ENCODE measurements at places on chromosomes 1 and 21.

GRCh38 chr1:229058729-229059128 is 212.2 kb upstream of the RAB4A start:
- DNase-seq = no peak

- DNase-seq = no peak
Measured at GRCh38 chr1:202593845-202594244, 116.4 kb downstream of the SYT2 start.

GRCh38 chr1:219173434-219173757 is 282 bp upstream of the LYPLAL1 start:
- DNase-seq = no peak

DNA sequence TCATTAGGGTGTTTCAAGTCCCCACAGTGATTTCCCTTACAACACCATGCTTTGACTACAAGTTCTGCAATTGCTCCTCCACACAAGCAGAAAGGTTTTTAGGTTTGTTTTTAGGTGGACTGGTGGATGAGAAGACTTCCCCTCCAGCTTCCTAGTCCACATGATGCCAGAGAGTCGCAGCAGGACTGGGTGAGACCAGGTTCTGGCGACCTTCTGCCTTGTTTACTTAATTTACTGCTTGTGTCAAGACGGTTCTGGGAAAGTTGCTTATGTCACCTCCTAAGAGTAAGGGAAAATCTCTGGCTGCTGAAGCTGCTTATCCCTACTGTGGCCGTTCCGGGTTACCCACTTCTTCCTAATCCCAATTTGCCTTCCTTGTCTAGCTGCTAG is 76.4 kb downstream of the GLUL start:
- no peak for DNase-seq

DNA sequence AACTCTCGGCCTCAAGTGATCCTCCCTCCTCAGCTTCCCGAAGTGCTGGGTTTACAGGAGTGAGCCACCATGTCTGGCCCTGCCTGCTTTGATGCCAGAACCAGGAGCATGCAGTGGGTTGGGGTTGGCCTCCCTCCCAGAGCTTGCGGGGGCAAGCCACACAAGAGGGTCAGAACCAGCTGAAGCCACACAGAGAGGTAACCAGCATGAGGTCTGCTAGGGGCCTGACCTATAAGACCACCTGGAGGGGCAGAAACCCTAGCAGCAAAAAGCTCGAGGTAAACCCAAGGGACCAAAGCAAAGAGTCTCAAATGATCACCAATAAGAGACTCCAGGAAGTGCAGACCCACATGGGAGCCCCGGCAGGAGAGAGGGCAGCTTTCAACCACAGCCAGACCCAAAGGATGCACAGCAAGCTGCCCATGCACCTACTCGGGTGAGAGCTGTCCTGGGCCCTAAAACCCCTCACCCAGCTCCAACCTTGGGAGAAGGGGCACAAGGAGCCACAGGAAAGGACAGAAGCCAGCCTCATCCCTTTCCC is 81.2 kb downstream of the TOMM20 start:
- no peak for DNase-seq

GRCh38 chr21:42381347-42381984 is 14.4 kb downstream of the TMPRSS3 start:
- peak; percentile 54 for DNase-seq
